CD4-positive, alpha-beta T cell (primary cell): ENCODE measurements at places on chromosomes 5 and 9.

- DNase-seq, result no peak
These were observed 13.8 kb downstream of the PROP1 start for GRCh38 chr5:177982072-177982727.

GRCh38 chr5:107948377-107948776 is 277.6 kb upstream of the EFNA5 start:
- no peak for DNase-seq

GRCh38 chr9:134477342-134477925 is 151.2 kb downstream of the RXRA start:
- no peak for DNase-seq

GRCh38 chr5:40288800-40289485 is 390.8 kb upstream of the PTGER4 start:
- no peak for DNase-seq

DNA sequence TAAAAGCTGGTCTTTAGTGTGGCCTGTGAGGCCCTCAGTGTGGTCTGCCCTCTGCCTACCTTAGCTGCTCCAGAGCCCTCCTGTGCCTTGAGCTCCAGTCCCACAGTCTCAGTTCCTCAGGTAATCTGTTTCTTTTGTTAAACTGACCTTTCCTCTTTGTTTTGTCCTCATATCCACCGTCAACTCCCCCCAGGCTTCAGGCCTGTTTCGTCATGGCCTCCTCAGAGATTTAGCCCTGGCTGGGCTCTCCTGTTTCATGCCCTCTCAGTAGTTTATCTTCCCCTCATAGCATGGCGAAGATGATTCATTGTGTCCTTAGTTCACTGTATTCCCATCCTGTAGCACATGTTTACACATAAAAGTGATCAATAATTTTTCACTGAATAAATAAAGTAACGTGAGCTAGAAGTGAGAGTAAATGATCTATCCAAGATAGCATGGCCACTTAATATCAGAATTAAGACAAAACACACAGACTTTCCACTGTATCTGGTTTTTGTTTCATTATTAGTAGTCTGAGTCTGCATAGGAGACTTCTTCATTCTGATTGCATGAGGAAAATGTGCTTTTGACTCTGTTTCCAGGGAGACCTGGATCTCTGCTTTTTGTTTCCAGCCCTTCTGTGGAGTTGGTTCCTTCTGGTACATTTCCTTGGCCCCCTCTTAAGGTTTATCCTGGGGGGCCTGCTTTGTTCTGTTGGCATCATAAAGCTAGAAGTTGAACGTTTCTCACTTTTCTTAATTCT is 70.5 kb downstream of the SNX24 start:
- no peak for DNase-seq

GRCh38 chr9:104895572-104895971 is 32.4 kb downstream of the ABCA1 start:
- no peak for DNase-seq

DNA sequence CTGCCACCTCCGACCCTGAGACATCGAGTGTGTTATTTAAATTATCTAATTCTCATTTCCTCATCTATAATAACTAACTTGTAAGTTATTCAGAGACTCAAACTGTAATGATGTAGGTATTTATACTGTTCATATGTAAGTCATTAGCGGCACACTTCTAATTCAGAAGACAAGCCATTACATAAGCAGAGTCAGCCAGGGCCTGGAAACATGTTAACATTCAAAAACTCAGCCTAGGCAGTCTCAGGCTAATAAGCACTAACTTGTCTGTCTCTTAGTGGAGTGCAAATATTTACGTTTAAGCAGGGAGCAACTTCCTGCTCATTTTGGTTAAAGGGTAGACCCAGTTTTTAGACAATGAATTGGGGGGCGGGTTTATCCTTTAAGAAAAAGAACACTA is 598.4 kb downstream of the ACTL7B start:
- no peak for DNase-seq

- DNase-seq, result no peak
These were observed 607 bp upstream of the KLHL3 start for GRCh38 chr5:137736496-137736895.

DNA sequence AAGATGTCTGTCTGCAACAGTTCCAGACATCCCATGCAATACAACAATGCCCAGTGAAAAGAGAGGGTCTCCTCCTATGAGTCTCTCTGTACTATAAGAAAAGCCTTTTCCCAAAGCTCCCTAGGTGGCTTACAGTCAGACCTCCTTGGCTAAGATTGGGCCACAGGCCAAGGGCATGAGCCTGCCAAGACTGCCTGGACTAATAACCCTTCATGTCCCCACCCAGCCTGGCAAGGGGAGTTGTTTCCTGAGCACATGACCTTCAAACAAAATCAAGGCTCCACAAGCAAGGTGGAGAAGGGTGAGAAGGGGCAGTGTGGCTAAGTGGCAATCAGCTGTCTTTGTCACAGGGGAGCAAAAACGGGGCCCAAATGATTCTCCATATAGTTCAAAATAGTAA is 75.6 kb upstream of the ZSWIM6 start:
- no peak for DNase-seq

DNA sequence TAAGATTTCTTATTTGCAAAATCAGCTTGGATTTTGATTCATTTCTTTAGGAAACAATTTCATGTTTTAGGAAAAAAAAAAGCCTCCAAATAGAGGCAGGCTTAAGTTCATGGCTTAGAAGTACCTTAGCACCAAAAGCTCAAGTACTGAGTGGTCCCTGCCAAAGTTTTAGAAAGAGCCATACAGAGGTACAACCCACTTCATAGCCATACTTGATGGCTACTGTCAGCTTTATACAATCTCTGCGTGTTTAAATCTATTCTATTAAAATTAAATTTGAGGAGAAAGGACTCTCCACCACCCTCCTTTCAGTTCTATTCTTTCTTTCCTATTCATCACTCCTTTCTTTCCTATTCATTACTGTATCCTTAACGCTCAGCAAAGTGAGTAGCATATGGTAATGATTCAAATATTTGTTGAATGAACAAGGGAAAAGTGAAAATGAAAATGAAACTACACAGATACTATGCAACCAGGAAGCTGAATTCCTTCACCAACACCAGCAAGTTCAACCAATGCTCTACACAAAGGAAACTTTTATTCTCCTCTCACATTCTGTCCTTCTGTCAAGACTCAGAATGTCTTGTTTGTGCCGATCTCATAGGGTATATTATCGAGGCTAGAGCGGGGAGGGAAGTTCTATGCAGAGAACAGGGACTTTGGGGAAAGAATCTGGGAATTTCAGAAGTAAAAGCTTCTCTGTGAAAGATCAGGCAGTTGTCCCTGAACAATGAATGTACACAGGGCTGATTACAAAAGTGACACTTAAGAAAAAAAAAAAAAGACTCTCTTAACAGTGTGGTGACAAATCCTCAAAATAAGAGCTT is 138.6 kb upstream of the SPEF2 start:
- DNase-seq, result peak; percentile 45

GRCh38 chr9:125600194-125600593 is 106.8 kb downstream of the MAPKAP1 start:
- DNase-seq, result no peak

- no peak for DNase-seq
These were observed 85.7 kb upstream of the SGCD start for GRCh38 chr5:156241266-156241665.

- no peak for DNase-seq
These were observed 149.9 kb downstream of the ISOC1 start for GRCh38 chr5:129244478-129244877.

GRCh38 chr9:134575103-134575900 is 66.3 kb upstream of the COL5A1 start:
- no peak for DNase-seq

DNA sequence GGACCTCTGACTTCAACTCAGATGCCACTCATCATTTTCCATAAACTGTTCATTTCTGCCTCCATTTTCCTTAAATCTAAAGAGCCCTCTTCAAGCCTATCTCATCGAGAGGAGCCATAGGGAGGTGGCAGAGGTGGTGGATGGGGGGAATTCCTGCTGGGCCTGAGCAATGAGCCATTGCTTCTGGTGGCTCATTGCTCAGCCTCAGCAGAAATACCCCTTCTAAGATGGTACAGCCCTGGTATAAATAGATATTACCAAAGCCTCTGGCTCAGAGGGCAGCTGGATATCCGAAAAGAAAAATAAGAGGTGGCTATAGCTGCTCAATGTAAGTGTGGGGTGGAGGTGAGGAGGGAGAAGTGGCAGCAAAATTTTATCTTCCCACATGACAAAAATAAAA is 313.5 kb downstream of the CAAP1 start:
- no peak for DNase-seq

- no peak for DNase-seq
These were observed 122.8 kb downstream of the ADAMTS2 start for GRCh38 chr5:179222246-179223017.

DNA sequence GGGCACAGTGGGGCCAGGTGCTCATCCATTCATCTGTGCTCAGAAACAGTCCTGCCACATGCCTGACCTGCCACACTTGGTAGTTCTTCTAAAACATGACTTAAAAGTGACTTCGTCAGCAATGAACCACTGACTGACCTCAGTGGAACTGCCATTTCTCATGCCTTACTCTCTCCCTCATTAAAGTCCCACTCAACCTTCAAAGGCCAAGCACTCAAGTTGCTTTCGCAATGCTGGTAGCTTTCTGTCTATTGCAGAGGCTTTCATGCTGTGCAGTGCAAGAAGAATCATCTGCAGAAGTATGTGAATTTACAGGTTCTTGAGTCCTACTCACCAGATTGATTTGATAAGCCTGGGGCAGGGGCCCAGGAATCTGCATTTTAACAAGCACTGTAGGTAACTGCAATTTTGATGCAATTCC is 23.9 kb downstream of the B4GALT1 start:
- DNase-seq, result no peak

GRCh38 chr5:17185773-17186172 is 31.7 kb upstream of the BASP1 start:
- DNase-seq, result no peak

DNA sequence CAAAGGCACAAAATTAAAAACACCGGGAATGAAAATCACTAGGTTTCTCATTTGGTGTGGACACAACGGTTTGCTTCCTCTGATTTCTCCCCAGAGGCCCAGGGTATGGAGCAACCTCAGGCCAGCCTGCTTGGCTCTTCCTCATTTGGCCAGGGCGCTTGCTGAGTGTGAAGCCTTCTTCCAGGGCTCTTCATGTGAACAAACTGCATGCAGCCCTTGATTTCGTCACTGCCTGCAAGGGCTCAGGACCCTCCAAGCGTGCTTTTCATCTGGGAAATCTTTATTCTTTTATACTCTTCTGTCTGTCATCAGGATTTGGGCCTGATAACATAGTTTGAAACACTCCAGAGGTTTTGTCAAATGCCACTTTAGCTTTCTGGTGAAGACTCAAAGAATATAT is 122.6 kb upstream of the KLF4 start:
- DNase-seq, result no peak

GRCh38 chr5:9222054-9222976 is 323.6 kb downstream of the SEMA5A start:
- no peak for DNase-seq

DNA sequence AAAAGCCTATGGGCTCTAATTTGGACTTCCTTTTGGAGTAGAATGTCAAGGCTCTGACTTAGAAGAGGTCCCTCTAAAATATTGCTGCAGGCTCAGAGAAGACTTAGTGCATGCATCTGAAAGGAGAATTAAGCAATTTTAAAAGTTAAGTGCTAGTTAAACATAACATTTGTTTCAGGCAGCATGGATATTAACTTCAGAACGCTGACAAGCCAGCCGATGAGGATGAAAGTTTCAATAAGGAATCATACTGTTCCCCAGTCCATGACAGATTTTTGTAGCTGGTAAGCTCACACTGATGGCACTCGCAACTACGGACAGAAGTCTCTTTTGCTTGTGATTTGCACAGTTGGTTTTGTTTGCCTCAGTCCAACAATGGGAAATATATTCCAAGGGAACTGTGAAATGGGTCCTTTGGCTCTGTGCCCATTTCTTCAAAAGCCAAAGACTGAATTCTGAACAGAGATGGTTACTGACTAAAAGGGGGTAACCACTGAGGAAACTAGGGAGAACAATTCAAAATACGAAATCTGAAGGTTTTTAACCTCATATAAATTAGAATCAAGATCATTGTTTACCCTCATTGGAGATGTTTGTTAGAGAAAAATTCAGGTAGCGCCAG is 47.6 kb downstream of the DCP2 start:
- DNase-seq, result no peak

DNA sequence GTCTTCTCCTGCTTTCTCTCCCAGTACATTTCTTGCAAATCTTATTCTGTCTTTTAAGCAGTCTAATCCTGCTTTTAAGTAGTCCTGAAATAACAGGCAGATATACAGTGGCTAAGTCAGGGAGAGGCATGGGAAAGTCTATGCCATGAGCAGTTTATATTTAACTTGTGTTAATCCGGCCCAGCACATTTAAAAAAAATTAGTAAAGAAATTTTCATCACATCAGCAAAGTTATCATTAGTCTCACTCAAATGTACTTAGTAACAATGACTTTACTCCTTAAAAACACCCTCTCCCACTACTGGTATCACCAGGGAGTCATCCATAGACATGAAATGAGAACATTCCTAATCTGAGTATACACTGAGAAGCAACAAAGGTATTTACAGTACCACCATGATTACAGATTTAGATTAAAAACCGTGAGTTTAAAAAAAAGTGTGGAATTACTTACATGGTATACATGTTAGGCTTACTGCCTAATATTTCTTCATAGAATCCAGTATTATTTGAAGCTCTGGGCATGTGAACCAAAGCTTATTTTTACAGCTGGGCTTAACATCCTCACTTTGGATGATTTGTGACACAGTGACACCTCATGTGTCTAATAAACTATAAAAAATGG is 75.9 kb upstream of the DAB2 start:
- DNase-seq, result no peak

- DNase-seq, result no peak
These were observed 34.8 kb downstream of the NADK2 start for GRCh38 chr5:36206913-36207312.

- DNase-seq, result no peak
These were observed 30.2 kb upstream of the BASP1 start for GRCh38 chr5:17187011-17187785.

GRCh38 chr5:175821790-175822211 is 49.6 kb upstream of the CPLX2 start:
- no peak for DNase-seq

GRCh38 chr9:133892193-133892920 is 99.8 kb downstream of the VAV2 start:
- no peak for DNase-seq

DNA sequence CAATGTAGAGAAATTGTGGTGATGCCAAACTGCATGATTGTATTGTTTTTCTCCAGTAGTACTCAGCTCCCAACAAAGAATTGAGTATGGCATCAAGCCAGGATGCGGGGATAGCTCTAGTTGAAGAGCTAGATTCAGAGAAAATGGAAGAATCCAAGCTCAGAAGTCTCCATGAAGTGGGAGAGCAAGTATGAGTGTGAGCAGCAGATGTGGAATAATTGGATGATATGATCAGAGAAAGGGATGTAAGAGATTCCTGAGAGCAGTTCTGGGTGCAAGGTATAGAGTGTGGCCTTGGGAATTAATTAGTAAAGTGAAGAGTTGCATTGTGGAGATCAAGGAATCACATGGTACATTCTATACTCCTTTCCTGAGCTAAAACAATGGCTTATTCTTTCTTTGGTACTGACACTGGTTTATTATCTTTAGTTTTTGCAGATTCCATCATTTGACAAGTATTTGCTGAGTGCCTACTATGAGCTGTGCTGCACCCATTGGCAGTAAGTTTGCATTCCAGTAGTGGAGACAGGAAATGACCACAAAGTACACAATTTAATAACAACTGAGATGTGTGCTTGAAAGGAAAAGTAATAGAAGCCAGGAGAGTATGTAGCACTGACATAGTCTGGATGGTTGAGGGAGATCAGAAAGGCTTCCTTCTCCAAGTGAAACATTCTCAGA is 177.1 kb downstream of the CPLANE1 start:
- DNase-seq, result no peak

- no peak for DNase-seq
These were observed 15.2 kb downstream of the ENHO start for GRCh38 chr9:34507556-34507955.

GRCh38 chr5:15702102-15702501 is 202.1 kb downstream of the FBXL7 start:
- DNase-seq, result no peak
